ENCODE measurements at places on chromosomes 1 and 21.
A peak's percentile ranks its signal among the peaks of the same experiment; 100 is the strongest.

DNA sequence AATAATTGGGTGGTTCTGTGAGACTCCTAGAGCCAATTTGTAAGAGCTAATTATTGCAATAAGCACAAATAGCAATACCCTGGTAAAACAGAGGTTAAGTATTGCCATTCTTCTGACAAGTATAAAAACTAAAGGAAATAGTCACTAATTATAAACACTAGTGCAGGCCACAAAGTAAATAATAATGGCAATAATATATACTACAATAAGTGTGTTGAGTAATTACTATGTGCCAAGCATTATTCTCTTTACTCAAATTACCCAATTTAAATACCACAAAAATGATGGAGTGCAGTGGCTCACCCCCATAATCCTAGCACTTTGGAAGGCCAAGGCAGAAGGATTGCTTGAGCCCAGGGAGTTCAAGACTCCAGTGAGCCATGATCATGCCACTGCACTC is 15.3 kb downstream of the ZMYM6 start:
- DNase-seq, result no peak

- no peak for DNase-seq
These were observed 23.8 kb upstream of the YRDC start for GRCh38 chr1:37831809-37832208.

- DNase-seq, result no peak
These were observed 74.2 kb downstream of the DTL start for GRCh38 chr1:212109728-212110127.

DNA sequence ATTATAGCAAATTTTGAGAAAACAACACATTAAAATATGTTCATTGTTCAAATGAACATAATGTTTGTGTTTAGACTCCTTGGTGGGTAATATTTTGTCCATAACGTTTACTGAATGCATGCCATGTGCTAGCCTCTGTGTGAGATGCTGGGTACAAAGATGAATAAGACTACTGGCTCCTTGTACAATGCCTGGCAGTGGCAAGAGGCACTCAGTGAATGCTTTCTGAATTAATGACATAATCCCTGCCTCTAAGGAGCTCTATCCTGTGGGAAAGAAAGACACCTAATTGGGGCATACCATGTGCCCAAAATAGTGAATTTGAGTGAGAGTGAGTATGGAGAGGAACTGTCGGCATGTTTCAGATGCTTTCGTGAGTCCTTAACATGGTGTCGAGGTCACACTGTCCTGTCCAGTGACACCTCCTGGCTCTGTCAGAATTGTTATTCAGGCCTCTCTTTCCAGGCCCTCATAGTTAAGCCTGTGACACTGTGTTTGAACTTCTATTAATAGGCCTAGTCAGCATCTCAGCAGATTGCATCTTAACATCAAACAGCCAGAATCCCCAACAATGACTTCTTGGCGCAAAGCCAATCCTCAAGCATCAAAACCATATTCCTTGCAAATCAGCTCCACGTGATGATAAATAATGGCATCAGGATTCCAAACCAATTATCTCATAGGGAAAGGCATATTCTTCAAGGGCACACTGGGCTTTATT is 32.8 kb upstream of the S1PR1 start:
- DNase-seq, result no peak

- no peak for DNase-seq
These were observed 2.5 kb downstream of the KIF21B start for GRCh38 chr1:201020721-201021629.

- no peak for DNase-seq
These were observed 23.6 kb upstream of the ABCB10 start for GRCh38 chr1:229582011-229582694.

DNA sequence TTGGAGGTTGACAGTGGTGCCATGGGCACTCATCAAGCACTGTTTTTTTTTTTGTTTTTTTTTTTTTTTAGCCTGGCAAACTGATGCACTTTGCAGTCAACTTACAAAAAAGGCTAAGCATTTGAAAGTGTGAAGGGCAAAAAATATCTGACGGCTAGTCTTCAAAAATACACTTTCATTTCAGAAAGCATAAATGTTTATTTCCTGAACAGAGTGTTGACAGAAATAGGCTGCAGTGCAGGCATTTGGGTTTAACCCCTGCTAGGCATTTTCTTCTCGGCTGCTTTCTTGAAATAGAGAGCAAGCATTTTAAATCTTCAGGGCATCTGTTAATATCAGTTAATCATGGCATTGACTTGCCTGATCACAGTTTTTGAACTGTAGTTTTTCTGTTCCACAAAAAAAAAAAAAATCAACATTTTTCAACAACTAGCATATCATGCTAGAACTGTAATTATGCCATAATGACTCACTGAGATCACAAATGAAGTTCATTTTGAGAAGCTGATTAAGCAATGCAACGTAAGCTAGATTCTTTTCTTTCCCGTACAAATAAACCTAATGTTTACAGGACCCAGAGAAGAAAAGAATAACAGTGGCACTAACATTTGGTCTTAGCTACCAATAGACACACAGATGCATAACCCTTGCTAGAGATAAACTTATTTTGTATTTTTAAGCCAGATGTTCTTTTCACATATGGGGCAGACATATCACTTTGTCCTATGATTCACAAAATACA is 100.4 kb upstream of the USH2A start:
- DNase-seq, result no peak

DNA sequence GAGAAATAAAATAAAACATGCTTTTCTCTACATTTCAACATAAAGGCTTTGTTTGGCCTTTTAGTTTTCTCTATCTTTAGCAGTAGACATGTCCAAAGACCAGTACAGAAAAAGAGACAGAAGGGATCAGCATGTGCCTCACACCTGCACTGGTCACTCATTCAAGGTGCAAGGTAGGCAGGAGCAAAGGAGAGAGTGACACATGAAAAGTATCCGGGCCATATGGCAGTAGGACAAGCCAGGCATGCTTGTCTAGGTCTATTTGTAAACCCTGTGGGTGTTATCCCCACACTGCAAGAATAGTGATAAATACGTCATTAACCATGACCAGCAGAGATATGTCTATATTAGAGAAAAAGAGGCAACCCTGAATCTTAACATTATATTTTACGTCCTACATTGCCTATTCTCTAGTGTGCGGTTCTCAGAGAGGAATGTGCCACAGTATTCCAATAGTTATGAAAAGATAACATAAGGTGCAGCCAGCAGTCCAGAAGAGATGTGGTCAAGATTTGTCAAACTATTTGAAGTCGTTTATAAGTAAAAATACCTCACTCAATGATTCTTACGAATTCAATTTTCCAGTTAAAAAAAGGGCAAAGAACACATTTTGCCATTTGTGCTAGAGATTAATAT is 32.1 kb downstream of the PRRX1 start:
- no peak for DNase-seq

DNA sequence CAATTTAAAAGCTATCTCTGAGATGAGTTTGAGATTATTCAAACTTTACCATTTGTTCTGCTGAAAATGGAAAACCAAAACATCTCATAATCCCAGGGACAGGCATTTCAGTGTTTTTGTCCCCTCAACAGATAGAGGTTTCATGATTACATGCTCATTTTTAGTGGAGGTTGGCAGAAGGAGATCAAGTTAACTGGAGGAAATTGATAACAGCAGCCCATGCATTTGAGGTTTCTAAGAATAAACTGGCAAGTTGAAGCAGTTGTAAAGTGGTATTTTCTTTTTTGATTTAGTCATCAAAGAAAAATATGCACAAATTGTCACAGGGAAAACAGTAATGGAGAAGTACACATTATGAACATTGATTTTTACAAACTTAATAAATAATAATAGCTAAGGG is 205.8 kb downstream of the PLA2G4A start:
- DNase-seq, result no peak

DNA sequence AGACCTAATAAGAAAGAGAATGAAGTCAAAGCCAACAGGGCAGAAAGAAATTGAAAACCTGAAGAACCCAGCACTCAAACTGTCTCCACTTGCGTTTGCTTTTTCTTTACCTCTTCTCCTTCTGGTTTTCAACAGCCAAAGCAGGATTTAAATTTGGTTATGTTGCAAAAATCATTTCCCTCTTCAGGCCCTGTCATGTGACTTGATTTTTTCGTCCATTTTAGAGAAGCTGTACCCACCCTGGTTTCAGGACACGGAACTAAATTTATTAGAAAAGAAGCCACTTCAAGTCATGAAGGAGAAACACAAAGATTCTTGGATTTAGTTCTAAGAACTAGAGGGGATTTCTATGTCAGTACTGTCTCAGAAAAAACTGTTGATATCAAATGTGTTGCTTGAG is 1.0 kb upstream of the SYNJ1 start:
- DNase-seq, result no peak

DNA sequence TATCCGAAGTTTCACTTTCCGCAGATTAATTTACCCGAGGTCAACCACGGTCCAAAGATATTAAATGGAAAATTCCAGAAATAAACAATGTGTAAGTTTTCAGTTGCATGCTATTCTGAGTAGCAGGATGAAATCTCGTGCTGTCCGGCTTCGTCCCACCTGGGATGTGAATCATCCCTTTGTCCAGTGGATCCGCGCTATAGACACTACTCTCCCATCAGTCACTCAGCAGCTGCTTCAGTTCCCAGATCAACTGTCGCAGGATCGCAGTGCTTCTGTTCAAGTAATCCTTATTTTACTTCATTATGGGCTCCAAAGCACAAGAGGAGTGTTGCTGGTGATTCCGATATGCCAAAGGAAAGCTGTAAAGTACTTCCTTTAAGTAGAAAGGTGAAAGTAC is 8.3 kb upstream of the LRP8 start:
- no peak for DNase-seq

- peak; percentile 82 for DNase-seq
These were observed 167.3 kb downstream of the ZZZ3 start for GRCh38 chr1:77514921-77515776.

DNA sequence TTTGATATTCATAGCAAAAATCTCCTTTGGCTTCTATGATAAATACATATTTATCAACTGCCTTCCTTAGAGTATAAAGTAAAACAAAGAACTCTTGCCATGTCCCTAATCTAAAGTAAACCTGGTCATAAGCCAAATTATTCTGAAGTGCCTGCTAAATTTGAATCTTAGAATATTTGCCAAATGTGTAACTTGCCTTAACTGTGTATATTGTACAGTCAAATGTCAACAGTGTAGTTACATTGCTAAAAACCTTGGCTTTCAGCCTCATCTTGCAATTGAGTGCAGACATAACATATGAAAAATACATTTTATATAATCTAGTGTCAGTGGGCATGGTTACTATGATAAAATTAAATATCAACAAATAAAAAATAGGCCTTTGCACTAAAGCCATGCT is 583.4 kb upstream of the ADAMTS5 start:
- DNase-seq, result no peak

DNA sequence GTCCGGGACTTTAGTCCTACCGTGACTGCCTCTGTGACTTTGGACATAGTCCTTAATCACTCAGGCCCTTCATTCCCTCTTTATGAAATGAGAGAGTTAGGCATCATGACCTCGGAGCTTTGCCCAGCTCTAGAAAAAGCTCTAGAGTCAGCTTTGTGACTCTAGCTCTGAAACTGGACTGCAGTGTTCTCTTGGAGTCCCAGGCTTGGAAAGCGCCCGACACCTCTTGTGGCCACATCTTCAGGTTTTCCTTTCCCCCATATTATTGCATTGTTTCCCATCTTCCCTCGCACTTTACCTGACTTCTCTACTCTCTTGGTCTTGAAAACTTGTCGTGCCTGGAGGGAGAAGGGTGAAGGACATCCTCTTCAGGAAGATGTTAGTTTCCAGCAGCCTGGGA is 12.5 kb upstream of the AMIGO1 start:
- no peak for DNase-seq

DNA sequence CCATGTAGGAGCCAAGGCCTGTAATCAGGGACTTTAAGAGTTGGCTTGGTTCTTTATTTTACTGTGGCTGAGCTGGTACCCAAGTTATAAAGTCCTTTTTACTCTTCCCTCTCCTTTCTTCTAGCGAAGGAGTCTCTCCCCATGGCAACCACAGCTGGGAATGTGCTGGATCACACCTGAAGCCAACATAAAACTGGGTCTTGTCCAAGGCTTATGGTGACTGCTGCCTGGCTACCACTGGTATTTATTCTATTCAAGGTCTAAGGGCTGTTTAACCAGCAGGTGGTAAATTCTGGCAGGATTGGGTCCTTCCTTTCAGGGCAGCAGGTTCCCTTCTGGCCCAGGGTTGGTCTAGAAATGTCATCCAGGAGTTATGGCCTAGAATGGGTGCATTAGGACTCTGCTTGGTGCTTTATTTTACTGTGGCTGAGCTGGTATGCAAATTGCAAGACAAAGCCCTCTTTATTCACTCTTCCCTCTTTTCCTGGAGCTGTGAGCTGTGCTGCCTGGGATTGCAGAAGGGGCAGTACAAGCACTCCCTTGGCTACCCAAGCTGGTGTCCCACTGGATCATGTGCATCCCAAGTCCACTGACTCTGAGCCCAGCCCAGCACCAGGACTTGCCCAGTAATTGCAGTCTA is 26.6 kb downstream of the SLC22A15 start:
- peak; percentile 22 for DNase-seq

DNA sequence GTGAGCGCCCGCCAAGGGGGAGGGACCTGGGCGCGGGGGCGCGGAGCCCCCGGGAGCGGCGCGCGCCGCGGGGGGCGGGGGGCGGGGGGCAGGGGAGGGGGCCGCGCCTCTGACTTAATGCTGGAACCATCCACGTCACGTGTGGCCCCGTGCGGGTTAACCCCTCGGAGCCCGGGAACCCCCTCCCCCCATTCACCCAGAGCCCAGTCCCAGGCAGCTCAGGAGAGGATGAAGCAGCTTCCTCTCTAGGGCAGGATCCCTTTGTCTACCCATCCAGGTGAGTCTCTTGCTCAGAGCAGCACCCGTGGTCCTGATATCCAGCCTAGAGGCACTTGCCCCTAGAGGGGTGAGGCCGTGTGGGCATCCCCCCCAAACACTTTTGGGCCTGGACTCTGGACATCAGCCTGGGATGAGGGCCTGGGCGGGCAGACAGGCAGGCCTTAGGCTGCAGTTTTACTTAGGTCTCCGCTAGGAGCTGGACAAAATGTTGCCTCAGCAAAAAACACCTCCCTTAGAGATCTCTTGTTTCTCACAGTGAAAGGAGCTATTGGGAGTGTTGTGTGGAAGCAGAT is at the start of gene ALX3:
Gene ALX3, minus strand, starts transcription at position 2 of the 572 bp plus-strand sequence. CDS start 60 bp downstream, outside the sequence.
- no peak for DNase-seq

Measured in NT2/D1 (cell line).